Spleen (tissue), 13 donors: ENCODE measurements at places on chromosomes 11 and 22.

DNA sequence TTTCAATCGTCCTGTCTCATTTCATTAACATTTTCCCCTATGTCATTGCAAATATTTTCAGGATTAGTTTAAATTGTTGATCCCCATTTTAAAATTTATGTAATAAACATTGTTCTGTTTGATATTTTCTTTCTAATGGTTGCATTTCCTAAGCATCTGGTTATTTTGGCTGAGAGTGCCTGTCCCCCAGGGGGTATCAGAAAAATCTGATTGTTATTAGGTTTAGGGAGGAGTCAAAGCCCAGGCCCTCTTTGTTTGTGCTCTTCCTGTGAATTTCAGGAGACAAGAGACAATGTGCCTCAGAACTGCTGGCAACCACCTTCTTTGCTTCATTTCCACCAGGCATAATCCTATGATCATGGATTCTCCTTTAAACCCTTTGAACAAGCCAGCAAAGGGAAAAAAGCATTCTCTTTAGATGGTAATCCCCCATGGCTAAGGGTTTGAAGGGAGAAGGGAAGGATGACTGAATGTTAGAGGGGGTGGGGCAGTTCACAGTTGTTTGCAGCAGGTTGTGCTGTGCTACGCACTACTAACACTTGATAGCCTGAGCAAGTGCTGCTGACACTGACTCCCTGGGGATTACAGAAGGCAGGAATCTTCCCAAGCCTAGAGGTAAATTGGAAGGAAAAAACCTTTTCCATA is 462.4 kb upstream of the LRRC4C start:
- no peak overlapping the region for H3K4me3 ChIP-seq
- no peak overlapping the region for H3K27ac ChIP-seq
- DNase-seq = no peak
- H3K36me3 ChIP-seq = no peaks in the 10 kb centered on the region

- no peaks in the 10 kb centered on the region for H3K27me3 ChIP-seq
- H3K36me3 ChIP-seq = no peaks in the 10 kb centered on the region
- H3K4me1 ChIP-seq = no peaks in the 10 kb centered on the region
- H3K27ac ChIP-seq = no peak overlapping the region
- no peak overlapping the region for H3K4me3 ChIP-seq
- DNase-seq = no peak
Observed at GRCh38 chr11:98674390-98674789, 346.4 kb upstream of the CNTN5 start.

DNA sequence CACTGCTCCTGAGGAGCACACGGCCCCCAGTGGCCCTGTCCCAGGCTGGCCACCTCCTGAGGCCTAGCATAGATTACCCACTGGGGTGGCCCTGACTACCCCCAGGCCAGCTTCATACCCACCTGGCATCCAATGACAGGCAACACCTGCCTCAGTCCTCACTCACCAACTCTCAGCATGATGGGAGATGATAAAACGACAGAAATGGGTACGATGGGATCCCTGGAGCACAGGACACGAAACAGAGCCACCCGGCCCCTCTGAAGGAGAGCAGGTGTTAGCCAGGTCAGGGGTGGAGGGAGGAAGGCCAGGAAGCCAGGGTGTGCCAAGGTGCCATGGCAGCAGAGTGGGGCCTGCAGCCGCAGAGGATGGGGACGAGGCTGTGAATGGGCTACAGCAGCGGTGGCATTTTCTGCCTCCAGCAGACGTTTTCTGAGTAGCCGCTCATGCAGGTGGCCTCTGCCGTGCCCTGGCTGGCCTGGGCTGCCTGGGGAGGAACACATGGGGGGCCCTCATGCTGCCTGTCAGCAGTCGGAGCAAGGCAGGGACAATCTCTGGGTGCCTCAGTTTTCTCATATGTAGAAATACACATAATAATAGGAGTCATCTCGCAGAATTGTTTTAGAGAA is 50.2 kb upstream of the FGF3 start:
- no peak overlapping the region for H3K27ac ChIP-seq
- no peak overlapping the region for H3K4me3 ChIP-seq
- H3K27me3 ChIP-seq = no peaks in the 10 kb centered on the region
- no peaks in the 10 kb centered on the region for H3K4me1 ChIP-seq
- DNase-seq = peak; percentile 56
- H3K36me3 ChIP-seq = no peaks in the 10 kb centered on the region

DNA sequence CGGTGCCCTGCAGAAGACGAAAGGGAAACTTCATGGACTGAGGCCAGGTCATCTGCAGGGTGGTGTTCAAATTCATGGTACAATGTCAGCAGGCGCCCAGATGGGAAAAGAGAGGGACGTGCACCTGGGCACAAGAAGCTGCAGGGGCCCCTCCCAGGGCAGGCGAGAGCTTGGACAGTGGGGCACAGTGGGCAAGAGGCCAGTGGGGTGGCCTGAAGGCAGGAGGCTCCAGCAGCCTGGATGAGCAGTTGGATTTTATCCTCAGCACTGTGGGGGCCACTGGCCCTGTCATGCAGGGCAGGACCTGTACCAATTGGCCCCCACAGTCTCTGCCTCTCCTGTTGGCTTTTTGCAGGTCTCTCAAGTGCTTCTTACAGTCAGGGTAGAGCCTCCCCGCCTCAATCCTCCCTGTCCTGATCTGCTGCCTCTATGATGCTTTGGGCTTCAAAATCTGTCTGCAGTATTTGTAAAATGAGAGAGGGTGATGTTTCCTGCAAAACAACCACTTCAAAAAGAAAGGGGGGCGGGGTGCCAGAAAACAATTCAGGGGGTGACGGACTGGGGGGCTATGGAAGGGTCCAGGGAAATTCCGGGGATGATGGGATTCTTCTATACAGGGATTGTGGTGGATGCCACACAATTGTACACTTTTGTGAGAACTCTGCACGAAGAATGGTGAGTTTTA is 1.7 kb upstream of the BID start:
- no peaks in the 10 kb centered on the region for H3K27me3 ChIP-seq
- H3K27ac ChIP-seq = peak overlapping the region; percentile 93
- no peak overlapping the region for H3K4me3 ChIP-seq
- no peak for DNase-seq

GRCh38 chr11:95575517-95575916 is 214.1 kb downstream of the FAM76B start:
- no peak overlapping the region for H3K27ac ChIP-seq
- H3K4me1 ChIP-seq = no peaks in the 10 kb centered on the region
- no peaks in the 10 kb centered on the region for H3K27me3 ChIP-seq
- H3K4me3 ChIP-seq = no peak overlapping the region
- no peaks in the 10 kb centered on the region for H3K36me3 ChIP-seq

GRCh38 chr22:42154293-42155052 is 23.9 kb upstream of the CYP2D6 start:
- no peak overlapping the region for H3K27ac ChIP-seq
- no peak overlapping the region for H3K4me3 ChIP-seq
- peaks cover 77% of the 10 kb centered on the region for H3K36me3 ChIP-seq
- DNase-seq = no peak
- H3K27me3 ChIP-seq = no peaks in the 10 kb centered on the region
- H3K4me1 ChIP-seq = no peaks in the 10 kb centered on the region

DNA sequence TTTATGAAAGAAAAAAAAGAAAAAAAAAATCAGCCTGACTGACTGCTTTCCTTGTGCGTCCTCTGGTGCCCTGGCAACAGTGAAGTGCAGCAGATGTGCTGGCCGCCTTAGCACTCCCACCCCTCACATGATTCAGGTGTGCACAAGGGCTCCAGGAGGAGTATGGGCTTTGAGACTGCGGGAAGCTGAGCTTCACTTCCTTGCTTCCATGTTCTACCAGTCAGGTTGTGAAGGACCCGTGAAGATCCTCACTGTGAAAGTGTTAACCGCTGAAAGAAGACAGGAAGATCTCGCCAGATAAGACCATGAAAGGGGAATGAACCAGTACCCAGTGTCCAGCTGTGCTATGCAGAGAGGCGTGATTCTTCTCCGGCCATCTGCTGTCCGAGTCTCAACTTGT is 48.2 kb downstream of the HIRA start:
- peaks cover 6% of the 10 kb centered on the region for H3K36me3 ChIP-seq
- no peak overlapping the region for H3K27ac ChIP-seq
- H3K4me1 ChIP-seq = no peaks in the 10 kb centered on the region
- no peak for DNase-seq
- H3K4me3 ChIP-seq = no peak overlapping the region

GRCh38 chr22:17013396-17014100 is 5.5 kb upstream of the GAB4 start:
- H3K27me3 ChIP-seq = no peaks in the 10 kb centered on the region
- no peak overlapping the region for H3K4me3 ChIP-seq
- H3K36me3 ChIP-seq = no peaks in the 10 kb centered on the region

- no peaks in the 10 kb centered on the region for H3K4me1 ChIP-seq
- H3K27ac ChIP-seq = no peak overlapping the region
- peak; percentile 41 for DNase-seq
- no peaks in the 10 kb centered on the region for H3K27me3 ChIP-seq
Observed at GRCh38 chr22:49152127-49152938, 675.3 kb downstream of the BRD1 start.

GRCh38 chr22:36806835-36807234 is 10.0 kb downstream of the PVALB start:
- no peak overlapping the region for H3K4me3 ChIP-seq
- no peaks in the 10 kb centered on the region for H3K36me3 ChIP-seq
- H3K4me1 ChIP-seq = peaks cover 18% of the 10 kb centered on the region
- no peak overlapping the region for H3K27ac ChIP-seq
- DNase-seq = no peak

DNA sequence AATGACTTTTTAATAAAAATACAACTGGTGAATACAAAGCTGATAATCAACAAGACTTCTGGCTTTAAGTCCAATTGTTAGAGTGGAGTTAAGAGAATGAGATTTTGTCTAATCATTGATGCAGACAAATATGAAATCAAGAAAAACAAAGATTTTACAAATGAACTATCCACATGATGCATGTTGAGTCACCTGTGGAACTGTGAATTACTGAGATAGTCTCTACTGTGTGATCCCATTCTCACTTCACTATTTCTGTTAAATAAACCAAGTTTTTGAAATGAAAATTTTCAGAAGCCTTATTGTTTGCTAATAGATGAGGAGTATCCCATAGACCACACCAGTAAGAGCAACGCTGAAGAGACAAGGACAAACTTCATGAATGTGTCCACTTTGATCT is 8.4 kb upstream of the CTSC start:
- no peak overlapping the region for H3K27ac ChIP-seq
- no peaks in the 10 kb centered on the region for H3K27me3 ChIP-seq
- no peaks in the 10 kb centered on the region for H3K4me1 ChIP-seq
- DNase-seq = no peak

DNA sequence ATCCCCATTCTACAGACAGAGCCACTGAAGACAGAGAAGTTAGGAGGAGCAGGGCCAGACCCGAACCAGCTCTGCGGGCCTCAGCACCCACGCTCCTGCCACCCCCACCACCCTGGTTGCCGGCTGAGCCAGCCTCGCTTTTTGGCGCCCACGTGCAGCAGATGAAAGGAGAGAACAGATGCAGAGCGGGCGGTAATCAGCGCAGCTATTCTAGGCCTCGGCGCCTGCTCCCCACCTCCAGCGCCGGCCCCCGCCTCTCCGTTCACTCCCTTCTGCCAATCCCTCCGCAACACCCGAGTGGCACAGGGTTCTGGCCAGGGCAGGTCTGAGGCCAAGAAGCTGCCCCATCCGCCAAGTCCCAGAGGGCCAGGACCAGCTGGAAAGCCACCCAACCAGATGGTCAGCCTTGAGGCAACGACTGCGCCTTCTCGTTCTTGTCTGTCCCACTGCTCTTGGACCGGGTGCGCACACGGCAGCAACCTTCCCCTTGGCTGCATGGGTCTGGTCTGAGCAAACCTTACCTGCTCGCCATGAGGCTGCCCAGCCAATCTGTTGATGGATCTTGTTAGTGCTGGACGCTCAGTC is 16.8 kb downstream of the DNAL4 start:
- no peak overlapping the region for H3K4me3 ChIP-seq
- no peaks in the 10 kb centered on the region for H3K27me3 ChIP-seq
- peaks cover 46% of the 10 kb centered on the region for H3K36me3 ChIP-seq

GRCh38 chr11:75029836-75030631 is 41.3 kb downstream of the NEU3 start:
- no peak overlapping the region for H3K27ac ChIP-seq
- H3K27me3 ChIP-seq = no peaks in the 10 kb centered on the region
- H3K4me3 ChIP-seq = no peak overlapping the region
- DNase-seq = no peak
- H3K4me1 ChIP-seq = peaks cover 10% of the 10 kb centered on the region
- no peaks in the 10 kb centered on the region for H3K36me3 ChIP-seq

DNA sequence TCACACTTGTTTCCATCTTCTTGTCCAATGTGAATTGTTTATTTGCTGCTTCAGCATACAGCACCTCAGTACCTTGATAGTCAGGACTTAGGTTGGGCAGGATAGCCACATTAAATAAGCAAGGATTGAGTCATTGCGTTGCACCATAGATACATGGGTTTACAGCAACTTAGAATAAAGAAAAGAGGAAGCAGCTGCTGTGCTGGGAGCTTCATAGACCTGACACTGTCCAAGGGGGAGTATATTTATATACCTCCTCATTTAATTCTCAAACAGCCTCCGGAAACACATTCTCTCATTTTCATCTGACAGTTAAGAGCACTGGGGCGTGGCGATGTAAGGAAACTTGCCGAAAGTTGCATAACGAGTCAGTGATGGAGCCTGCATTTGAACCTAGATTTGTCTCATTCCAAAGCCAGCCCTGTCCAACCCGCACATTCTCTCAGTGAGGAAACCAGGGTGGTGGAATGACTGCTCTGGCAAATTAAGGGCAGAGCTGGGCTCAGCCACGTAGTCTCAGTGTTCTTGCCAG is 42.2 kb downstream of the UBASH3B start:
- H3K27ac ChIP-seq = peak overlapping the region; percentile 10
- H3K4me3 ChIP-seq = no peak overlapping the region
- peaks cover 65% of the 10 kb centered on the region for H3K4me1 ChIP-seq
- no peaks in the 10 kb centered on the region for H3K27me3 ChIP-seq

DNA sequence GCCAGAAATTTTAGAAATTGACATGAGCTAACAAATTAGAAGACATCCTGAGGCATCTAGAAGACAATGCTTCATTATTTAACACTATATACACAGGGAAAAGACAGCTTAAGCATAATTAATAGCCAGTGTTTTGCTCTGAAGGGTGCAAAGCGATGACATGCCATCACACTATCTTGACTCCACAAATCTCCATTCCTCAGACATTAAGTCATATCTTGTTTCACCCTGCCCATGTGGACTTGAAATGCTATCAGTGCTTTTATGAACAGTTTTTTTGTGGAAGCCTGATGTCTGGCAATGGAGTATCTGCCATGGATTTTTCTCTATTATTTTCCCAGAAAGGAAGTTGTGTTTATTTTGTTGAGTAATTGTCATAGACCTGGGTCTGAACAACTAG is 2.3 kb downstream of the CARD18 start:
- no peaks in the 10 kb centered on the region for H3K36me3 ChIP-seq
- no peak overlapping the region for H3K4me3 ChIP-seq
- no peak for DNase-seq

- H3K4me1 ChIP-seq = peaks cover 22% of the 10 kb centered on the region
- no peaks in the 10 kb centered on the region for H3K36me3 ChIP-seq
- peak; percentile 87 for DNase-seq
- H3K27ac ChIP-seq = peak overlapping the region; percentile 73
Observed at GRCh38 chr11:45025716-45026492, 75.2 kb upstream of the TP53I11 start.

- no peak for DNase-seq
- peaks cover 27% of the 10 kb centered on the region for H3K27me3 ChIP-seq
- no peaks in the 10 kb centered on the region for H3K4me1 ChIP-seq
- no peak overlapping the region for H3K4me3 ChIP-seq
Observed at GRCh38 chr11:13016415-13016814, 7.3 kb downstream of the RASSF10 start.

GRCh38 chr11:124415356-124415923 is 9.2 kb downstream of the OR8B4 start:
- no peaks in the 10 kb centered on the region for H3K36me3 ChIP-seq
- H3K4me1 ChIP-seq = no peaks in the 10 kb centered on the region
- no peak for DNase-seq
- H3K4me3 ChIP-seq = no peak overlapping the region
- no peak overlapping the region for H3K27ac ChIP-seq
- H3K27me3 ChIP-seq = peaks cover under 1% of the 10 kb centered on the region
